ENCODE measurements at places on chromosomes 1 and 21. TPM values are rescaled to one million over a fixed set of nuclear protein-coding genes. Genes with fewer than 3 reads are reported as not detected.

The FMN2 gene
- 7.5 TPM for total RNA-seq

GRCh38 chr1:211114446-211114845 lies 19.5 kb downstream of the KCNH1 start:
- DNase-seq, result no peak

DNA sequence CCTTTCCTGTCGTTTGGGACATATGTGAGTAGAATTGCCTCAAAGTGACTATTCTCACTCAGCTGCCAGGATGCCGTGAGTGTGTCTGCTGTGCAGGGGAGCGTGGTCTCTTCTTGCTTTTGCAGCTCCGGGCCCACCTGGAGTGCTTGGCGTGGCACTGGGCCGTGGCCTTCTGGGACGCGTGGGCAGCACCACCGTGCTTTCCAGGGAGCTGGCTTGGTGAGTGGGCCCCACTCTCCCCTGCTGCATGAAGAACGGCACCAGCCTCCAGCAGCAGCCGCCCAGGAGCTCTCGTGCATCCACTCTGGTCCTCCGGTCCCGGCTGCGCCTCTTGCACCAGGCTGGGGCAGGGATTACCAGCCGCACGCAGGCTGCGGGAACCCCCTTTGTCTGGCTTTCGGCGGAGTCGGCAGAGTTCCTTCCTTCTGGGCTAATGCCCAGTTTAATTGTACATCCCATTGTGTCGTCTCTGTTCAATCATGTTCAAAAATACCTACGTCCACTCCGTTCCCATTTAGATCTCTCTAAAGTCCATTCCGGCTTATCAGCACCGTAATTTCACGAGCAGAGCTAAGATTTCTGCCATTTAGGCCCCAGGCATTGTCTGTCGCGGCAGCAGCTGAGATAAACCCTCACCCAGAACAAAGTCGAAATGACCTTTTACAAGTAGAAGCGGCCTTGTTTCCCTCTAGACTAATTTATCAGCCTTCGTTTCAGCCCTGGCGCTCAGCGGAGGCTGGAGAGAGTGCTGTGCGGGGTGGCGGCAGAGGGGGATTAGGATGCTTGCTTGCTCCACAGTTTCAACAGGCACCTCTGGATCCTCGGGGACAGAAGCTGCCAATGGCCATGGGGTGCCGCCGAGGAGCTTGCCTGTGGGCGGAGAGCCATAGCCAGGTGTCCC lies 129.6 kb downstream of the PRDM16 start:
- no peak for DNase-seq

DNA sequence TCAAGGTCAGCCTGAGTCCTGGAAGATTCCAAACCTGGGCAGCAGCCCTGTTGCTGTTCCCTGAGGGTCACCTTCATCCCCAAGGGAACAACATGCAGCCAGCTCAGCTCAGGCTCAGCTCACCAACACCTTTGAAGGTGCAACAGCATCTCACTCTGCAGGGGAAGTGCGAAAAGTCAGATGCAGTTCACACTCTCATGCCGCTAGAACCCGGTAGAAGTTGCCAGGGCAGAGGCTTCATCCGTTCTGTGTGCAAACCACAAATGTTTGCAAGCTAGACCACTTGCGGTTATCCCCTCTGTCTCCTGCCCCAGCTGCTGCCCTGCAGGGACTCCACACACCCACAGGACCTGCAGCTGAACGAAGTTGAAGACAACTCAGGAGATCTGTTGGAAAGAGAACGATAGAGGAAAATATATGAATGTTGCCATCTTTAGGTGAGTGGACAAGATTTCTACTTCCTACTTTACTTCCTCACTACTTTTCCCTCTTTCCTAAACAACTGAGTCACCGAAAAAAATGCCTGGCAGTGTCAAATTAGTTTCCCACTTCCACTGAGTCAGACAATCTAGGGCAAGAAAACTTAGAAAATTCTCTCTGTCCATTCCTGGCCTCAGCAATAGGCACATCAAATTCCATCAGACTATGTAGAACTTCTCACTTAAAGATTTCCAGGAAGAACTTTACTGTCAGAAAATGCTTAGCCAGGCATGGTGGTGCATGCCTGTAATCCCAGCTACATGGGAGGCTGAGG lies 1.8 kb upstream of the FCRL6 start:
- DNase-seq, result no peak

All from NCI-H460 (cell line).